ENCODE measurements at places on chromosomes 7 and 10. TPM values are rescaled to one million over a fixed set of nuclear protein-coding genes. Genes with fewer than 3 reads are reported as not detected.

DNA sequence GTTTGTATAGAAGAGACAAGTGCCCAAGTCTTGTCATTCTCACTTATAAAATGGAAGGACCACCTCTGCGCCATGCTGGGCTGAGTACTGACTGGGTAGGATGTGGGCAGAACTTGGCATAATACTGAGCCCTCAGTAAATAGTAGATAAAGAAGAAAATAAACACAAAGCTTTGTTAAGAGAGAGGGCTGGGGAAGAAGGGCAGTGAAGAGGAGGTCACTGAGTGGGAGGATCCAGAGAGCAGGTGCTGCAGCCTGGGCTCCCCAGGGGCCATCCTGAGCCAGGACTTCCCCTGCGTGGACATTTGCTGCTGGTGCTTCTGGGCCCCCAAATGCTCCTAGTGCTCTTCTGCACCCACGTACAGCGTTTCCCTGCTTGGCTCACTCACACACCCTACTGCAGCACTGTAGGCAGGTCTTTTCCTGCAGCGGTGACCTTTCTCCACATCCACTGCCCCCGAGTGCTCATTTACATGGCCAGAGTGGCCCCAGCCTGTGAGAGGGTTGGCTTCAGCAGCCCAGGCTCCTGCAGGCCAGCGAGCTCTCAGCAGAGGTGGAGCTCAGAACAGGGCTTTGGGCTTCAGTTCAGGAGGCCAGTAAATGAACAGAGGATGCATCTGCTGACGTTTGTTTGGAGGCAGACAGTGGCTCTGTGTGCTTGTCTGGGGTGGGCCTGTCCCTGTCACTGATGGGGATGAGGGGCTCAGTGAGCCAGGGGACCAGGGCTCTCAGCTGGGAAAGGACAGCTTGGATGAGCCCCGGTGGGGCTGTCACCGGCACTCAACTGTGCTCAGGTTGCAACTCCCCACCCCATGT lies 164.6 kb downstream of the ADARB2 start:
- no peak overlapping the region for H3K4me3 ChIP-seq
- DNase-seq: no peak
- H3K4me1 ChIP-seq: no peaks in the 10 kb centered on the region
- H3K27me3 ChIP-seq: peaks cover 33% of the 10 kb centered on the region

- H3K4me3 ChIP-seq: no peak overlapping the region
- H3K36me3 ChIP-seq: no peaks in the 10 kb centered on the region
- no peaks in the 10 kb centered on the region for H3K27me3 ChIP-seq
- H3K4me1 ChIP-seq: 0 out of 2 replicates have a peak, but pooled peaks cover 5% of the 10 kb centered on the region
- DNase-seq: no peak
These were observed 110.7 kb upstream of the SEMA3C start for GRCh38 chr7:81029511-81029910.

DNA sequence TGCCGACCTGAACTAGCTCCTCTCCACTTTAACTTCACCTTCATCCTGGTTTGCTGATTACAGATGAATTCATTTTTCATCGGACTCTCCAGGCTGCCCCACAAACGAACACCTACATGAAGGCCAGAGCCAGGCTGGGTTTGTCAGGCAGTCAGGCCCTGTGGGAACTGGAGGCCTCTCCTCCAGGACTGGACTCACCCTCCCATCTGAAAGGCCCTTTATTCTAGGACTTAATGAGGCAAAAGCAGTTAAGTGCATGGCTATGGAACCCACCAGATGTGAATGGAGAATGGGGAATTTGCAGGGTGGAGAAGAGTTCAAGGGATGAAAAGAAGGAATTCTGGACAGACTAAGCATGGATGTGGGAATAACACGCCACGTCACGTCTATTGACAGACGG lies 170.8 kb downstream of the ARHGAP12 start:
- H3K36me3 ChIP-seq: no peaks in the 10 kb centered on the region
- H3K4me1 ChIP-seq: peaks cover 13% of the 10 kb centered on the region
- no peak for DNase-seq
- no peak overlapping the region for H3K27ac ChIP-seq
- no peaks in the 10 kb centered on the region for H3K27me3 ChIP-seq

- H3K4me1 ChIP-seq: no peaks in the 10 kb centered on the region
- H3K4me3 ChIP-seq: no peak overlapping the region
- no peaks in the 10 kb centered on the region for H3K27me3 ChIP-seq
- no peaks in the 10 kb centered on the region for H3K36me3 ChIP-seq
- DNase-seq: no peak
- no peak overlapping the region for H3K27ac ChIP-seq
These were observed 191.2 kb downstream of the PLXDC2 start for GRCh38 chr10:20007426-20007825.

The MRM2 gene
- total RNA-seq: 36.8 TPM
